T follicular helper cell (primary cell): ENCODE measurements at places on chromosomes 13 and 19.

GRCh38 chr13:25675060-25675459 is 303.3 kb downstream of the ATP8A2 start:
- DNase-seq, result no peak

GRCh38 chr13:28448651-28449358 is 46.1 kb downstream of the FLT1 start:
- no peak for DNase-seq

DNA sequence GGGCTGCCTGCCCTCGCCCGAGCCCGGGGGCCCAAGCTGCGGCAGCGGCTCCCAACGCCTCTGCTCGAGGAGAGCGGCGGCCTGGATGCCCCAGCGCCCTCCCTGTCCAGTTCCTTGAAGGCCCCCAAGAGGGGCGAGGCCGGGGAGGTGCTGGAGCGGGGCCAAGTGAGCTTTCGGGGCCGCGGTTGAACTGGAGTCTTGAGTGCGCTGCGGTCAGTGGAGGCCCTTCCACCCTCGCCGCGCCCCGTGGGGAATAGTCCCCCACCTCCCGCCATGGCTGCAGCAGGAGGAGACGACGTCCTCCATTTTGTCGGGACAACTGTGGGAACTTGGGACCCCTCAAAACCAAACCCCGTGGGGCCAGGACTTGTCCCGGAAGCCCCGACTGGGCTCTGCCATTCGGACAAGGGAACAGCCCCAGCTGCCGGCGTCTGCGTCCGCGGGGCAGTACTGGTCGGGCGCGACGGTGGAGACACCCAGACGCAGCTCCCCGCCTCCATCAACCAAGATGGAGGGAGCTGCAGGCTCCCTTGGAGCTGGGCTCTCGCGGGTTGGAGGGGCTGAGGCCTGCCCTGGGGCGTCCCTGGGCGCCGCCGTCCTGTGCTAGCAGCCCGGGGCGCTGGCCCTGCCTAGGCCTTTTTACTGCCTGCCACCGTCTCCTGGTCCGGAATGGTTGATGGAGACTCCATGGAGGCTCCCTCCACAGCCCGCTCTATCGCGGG is 736 bp upstream of the ZMYM5 start:
- DNase-seq, result peak; percentile 48

DNA sequence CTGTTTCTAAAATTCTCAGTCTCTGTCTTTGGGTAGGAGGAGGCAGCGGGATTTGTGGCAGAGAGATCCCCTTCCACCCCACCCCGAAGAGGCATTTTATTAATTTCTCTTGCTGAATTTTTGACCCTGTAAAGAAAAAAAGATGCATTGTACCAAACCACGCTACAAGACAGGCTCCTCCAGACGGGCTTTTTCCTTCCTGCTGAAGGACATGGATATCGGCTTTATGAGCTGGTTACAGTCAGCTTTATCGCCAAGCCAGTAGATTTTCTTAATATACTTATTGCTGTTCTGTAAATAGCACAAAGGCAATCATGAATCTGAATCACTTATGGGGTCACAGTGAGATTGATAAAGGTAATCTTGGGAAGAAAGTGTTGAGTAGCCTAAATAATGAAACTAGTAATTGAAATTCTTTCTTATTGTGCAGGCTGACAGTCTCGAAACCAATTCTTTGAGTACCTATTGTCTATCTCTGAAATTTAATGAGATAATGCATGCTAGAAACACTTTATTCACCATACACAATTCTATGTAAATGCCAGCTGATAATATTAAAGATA is 24.5 kb downstream of the MBNL2 start:
- no peak for DNase-seq

GRCh38 chr19:51702103-51702824 is 9.1 kb downstream of the SPACA6 start:
- DNase-seq, result peak; percentile 24

- DNase-seq, result no peak
Observed at GRCh38 chr13:41515491-41516139, 58.3 kb downstream of the RGCC start.

DNA sequence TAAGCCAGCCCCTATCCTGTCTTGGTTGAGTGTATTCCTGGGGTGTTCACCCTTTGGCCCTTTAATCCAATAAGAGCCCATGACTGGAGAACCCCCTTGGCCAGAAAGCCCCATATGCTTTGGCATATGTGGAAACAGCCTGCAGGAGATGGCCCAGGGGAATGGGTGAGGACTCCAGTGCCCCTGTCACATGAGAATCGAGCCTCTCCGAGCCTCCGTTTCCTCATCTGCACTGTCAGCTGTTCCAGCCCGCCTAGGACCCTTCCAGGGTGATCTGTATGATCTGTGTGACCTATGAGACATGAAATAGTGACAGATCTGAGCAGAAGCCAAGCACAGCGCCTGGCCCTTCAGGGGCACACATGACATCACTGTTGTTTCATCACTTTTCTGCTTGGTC is 300.7 kb downstream of the ZNF536 start:
- DNase-seq, result no peak

- no peak for DNase-seq
Observed at GRCh38 chr13:71577127-71577526, 289.9 kb downstream of the DACH1 start.

DNA sequence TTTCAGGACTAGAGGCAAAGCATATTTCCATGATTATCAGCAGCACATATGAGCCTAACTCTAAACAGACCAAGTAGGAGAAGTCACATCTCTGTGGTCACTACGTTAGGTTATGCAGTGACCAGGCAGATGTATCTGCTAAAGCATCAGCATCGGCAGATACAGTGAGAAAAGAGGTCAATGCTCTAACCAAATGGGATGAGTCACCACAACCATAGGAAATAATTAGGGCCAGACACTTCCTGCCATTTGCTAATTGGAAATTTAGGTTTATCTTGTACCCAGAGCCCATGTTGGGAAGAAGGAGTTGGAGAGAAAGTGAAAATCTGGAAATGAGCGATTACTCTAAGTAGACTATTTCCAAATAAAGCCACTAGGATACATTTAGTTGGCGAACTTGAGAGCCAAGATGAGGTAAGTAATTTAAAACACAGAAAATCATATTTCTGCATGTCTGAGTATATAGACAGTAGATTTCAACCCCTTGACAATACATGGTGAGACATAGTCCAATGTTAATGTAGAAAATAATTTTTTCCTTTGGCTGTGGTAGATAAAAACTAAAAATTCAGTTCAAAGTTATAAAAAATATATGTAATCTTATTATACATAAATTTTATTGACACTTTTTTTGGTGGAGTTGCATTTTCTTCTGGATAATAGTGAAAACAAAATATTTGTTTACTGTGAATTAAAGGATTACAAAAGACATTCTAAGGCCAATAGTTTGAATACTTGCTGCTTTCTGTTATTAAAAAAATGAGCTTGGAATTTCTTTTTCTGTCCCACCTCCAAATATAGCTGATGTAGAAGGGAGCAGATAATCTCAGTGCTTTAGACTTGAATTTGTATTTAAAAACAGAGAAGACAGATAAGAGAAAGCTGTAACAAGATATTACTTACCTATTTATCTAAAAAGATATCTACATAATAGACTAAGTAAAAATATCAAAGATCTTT is 104.4 kb upstream of the CSNK1A1L start:
- DNase-seq, result no peak

- DNase-seq, result no peak
Observed at GRCh38 chr13:102401766-102402165, at the start of gene FGF14. FGF14 (minus strand) TSS chr13:102402048.

DNA sequence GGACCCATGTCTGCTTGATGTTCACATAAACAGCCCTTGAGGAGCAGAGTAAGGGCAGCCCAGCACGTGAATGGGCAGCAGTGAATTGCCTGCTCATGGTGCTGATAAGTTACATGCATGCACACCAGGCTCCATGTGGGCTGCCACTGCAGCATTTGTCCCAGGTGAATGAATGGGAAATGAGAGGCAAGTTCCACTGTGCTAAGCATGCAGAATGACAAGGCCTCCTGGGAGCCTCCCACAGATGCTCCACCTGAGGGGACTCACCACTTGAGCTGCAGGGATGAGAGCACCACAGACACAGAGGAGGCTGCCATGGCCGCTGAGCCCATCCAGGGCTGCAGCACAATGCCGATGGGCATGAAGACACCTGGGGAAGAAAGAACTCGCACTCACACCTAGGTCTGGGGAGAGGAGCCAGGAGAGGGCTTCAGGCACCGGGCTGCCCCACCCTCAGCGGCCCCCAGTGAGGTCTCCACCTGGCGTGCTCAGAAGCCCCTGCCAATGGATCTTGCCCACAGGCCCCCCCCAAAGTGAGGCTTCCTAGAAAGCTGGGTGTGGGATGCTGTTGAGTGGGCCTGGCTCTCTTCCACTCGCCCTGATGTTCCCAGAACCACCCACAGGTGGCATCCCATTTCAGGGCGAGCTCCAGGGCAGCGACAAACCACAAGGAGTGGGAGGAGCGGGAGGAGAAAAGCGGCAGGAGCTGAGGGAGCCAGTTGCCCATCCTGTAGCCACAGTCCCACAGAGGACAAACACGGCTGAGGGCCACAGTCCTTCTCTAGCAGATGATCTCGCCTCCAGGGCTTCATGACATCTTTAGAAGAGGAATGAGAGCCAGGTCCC is 73.8 kb downstream of the CCDC70 start:
- no peak for DNase-seq

DNA sequence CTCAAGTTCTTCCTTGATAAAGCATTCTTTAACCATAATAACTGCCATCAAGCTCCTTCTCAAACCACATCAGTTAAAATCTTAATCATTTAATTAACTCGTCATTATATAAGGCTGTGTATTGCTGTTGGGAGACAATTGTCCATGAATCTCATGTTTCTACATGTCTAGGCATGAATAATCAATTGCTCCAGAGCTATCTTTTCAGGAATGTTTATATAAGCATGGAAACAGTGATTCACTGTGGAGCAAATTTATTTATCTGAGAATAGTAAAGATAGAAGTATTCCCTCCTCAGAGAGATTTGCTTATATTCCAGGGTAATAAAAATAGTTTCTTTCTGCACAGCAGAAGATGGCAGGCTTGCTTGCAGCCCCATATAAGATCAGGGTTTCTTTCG is 71.1 kb downstream of the CBY2 start:
- no peak for DNase-seq

DNA sequence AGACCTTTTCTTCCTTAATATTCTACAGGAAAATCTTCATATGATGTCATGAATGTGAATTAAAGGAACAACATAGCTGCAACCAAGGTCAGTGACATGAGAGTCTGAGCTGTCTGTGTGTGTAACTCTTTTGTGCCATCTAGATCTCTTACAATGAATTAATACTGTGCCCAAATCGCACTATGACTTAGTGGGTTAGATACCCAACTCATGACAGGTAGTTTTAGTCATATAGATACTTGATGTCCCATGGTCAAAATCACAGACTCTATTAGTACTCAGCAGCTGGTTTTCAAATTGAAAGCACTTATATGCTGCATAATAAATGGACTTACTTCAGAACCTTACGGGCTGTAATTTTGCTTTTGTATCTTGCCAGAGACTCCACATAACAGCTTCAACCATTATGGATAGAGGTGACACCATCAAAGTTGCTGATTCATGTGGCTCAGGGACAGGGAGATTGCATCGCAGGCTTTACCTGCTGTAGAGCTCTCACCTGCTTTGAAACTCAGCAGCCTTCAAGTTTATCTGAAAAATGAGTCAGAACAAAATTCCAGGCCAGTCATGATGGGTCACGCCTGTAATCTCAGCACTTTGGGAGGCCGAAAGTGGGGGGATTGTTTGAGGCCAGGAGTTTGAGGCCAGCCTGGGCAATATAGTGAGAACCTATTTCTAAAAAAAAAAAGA is 12.3 kb upstream of the ZNF283 start:
- DNase-seq, result no peak
